ENCODE measurements at places on chromosomes 6 and 20.

GRCh38 chr6:108730635-108731515 is 117.3 kb upstream of the ARMC2 start:
- DNase-seq: no peak

DNA sequence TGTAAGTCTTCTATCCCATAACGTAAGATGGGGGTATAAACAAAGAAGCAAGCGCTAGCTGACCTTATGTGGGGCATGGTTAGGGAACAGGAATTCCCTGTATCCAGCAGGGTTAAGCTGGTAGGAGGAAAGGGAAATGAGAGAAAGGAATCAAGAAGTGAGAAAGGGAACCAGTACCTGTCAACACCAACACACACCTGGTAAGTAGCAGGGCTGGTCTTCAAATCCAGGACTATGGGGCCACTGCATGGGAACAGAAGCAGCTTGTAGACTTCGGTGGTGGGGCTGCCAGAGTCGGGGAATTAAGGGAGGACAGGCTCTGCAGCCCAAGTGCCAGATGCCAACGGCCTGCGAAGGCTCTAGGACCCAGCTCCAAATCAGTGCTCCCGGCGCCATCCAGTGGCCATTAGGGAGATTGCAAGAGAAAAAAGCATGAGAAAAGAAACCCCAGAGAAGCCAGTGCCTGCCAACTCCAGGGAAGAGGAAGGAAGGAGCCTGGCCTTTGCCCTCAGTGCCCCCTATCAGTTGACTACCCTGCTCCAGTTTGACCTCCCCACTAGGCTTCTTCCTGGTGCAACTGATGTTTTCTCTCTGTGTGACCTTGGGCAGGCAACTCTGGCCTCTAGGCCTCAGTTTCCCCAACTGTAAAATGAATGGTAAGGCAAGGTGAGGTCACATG is 15.8 kb upstream of the RBPJL start:
- peak; percentile 38 for DNase-seq

- no peak for DNase-seq
These were observed 6.1 kb upstream of the NANP start for GRCh38 chr20:25629816-25630499.

DNA sequence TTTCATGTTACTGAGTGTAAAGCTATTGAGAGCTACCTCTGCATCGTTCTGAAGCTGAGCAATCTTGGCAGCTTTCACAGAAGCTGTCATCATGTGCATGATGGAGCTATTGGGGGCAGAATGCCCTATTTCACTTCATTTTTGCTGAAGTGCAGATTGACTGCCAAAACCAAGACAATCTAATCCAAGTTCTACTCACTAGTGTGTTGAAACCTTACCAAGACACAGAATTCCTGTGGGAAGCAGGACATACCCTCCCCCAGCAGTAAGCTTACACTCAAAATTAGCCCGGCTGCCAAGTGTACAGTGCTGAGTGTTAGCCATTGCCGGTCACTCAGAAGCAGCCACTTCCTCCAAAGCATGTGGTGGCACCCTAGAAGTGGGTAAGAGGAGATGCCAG is 177.3 kb upstream of the TENT5A start:
- DNase-seq: no peak

- no peak for DNase-seq
These were observed 145.9 kb downstream of the SYCP2 start for GRCh38 chr20:59787538-59787890.

DNA sequence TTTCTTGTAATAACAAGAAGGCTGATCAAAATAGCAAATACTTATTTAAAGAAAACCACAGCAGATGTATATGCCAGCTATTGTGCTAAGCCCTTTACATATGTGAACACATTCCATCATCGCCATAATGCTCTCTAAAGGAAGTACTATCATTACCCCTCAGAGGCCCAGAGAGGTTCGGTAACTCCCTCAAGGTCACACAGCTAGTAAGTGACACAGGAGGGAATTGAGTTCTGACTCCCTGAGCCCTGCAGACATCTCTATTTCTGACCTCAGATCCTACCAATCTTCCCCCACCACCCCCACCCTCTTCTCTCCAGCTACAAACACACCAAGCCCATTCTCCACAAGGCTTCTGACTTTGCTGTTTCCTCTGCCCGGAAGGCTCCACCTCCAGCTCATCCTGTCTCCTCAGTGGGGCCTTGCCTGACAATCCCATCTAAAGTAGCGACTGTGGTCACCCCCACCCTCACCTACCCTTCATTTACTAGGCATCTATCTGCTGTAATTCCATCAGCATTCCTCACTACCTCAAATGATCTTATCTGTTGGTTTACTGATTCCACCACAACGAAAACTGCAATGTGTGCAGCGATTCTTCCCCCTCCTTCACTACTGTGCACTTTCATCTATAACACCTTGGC is 234.5 kb downstream of the LRFN2 start:
- DNase-seq: no peak

- DNase-seq: no peak
These were observed 15.8 kb downstream of the AARS2 start for GRCh38 chr6:44297063-44298038.

DNA sequence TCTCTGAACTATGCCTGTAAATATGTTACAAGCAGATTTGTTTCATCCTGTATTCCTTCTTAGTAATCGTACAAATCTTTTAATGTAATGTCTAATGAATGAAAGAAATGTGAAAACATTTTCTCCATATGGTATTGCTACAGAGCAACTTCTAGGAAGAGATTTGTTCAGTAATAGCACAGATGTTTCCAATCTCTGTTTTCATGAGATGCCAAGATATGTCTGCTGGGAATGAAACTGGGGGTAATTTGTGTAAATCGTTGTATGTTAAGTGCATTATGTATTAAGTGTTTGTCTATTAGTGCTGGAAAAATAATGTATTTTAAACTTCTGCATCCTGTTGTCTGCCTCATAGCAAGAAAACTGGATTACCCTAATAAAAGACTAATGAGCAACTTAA is 722.2 kb upstream of the EYS start:
- no peak for DNase-seq

- no peak for DNase-seq
These were observed 11.9 kb downstream of the PCMT1 start for GRCh38 chr6:149761438-149761837.

DNA sequence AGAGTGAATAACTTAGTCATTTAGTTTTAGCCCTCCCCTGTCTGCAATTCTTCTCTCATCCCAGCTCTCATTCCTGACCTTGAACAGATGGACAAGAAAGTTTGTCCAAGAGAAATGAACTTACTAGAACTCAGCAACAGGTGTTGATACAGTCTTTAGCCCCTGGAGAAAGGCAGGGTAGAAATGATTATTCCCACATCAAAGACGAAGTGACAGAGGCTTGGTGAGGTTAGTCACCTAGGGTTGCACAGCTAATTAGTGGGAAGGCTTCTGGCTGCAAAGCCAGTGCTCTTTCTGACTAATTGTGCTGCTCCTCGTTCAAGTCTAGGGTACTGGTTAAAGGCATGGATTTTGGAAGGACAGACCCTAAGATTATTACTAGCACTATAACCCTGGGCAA is 4.5 kb downstream of the ZDHHC14 start:
- no peak for DNase-seq

GRCh38 chr6:53828215-53828614 is 33.4 kb downstream of the LRRC1 start:
- DNase-seq: no peak

GRCh38 chr6:124371974-124372475 is 568.4 kb downstream of the NKAIN2 start:
- no peak for DNase-seq

- DNase-seq: no peak
These were observed 38.6 kb downstream of the GHRH start for GRCh38 chr20:37223053-37223452.

DNA sequence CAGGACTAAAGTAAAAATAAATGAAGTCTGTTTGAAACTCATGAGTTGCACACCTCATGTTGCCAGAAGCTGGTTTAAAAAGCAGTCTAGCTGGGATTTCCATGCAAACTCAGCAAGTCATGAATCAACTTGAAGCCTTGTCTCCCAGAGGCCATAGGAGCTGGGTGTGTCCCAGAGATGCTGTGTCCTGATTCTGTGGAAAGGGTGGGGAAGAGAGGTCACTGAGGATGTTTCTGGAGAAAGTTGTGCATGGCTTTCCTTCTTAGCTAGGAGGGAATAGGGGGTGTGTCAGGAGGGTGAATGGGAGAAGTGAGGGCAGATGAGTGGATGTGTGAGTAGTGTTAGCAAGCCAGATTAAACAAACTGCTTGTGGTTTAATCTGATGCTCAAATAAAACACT is 111.3 kb downstream of the ADAT2 start:
- DNase-seq: no peak

GRCh38 chr6:14085176-14085787 is 32.3 kb upstream of the CD83 start:
- DNase-seq: no peak

GRCh38 chr20:20930500-20930899 is 175.7 kb downstream of the LINC00237 start:
- DNase-seq: no peak

GRCh38 chr6:25652007-25652515 is at the start of gene SCGN:
Gene SCGN (plus strand): TSS chr6:25652215. CDS start chr6:25652404, 189 bp downstream.
- no peak for DNase-seq

- no peak for DNase-seq
These were observed 20.4 kb downstream of the EPB41L2 start for GRCh38 chr6:131042664-131043063.

DNA sequence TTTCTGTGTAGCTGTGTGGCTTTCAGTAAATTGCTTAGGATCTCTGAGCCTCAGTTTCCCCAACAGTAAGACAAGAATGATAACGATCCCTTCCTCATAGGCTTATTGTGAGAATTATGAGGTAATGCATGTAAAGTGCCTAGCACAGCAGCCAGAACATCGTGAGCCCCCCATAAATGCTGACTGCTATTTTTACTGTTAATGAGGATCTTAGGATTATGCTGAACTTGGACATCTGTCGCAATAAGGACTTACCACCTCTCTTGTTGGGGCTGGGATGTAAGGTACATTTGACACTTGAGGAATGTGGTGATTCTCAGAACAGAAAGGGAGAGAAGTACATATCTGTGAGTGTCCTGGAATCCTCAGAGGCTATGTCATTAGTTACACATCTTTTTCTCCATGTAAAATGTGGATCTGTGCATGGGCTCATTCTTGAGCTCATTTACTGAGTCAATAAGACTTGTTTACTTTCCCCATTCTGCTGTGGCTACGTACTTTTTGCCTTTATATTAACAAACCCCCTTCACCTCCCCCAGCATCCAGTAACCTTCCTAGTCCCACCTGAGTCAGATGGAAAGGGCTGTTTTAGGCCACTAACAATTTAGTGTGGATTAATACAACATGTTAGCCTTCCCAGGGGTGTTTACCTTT is 64.4 kb upstream of the PLEKHG1 start:
- no peak for DNase-seq

DNA sequence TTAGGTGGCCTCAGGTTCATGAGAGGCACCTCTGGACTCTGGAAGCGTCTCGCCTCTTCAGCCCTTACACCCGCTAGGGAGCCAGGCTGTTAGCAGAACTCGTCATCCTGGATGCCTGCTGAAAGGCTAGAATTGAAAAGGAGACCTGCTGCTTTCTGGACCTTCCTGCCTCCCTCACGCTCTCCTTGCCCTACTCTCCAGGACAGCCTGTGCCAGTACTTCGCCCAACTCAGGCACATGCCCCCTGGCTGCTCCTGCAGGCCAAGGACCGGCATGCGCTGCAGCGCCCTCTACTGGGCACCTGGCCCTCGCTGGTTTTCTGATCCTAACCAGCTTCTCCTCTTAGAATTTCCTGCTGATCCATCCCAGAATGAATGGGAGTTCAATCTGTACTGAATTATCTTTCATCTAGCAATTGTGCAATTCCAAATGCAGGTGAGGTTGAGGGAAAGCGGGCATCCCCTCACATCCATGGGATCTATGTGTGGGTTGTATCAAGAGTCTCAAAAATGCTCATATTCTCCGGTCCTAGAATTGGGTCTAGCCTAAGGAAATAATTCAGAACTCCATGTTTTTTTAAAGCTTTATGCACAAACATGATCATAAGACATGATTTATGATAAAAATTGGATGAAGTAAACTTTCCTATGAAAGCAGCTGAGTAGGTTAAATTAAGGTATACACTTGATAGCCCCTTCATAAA is 78.0 kb downstream of the PTPN1 start:
- peak; percentile 37 for DNase-seq

GRCh38 chr6:163786995-163787671 is 372.6 kb downstream of the QKI start:
- no peak for DNase-seq

- DNase-seq: no peak
These were observed 12.8 kb downstream of the NPEPL1 start for GRCh38 chr20:58705208-58705926.

DNA sequence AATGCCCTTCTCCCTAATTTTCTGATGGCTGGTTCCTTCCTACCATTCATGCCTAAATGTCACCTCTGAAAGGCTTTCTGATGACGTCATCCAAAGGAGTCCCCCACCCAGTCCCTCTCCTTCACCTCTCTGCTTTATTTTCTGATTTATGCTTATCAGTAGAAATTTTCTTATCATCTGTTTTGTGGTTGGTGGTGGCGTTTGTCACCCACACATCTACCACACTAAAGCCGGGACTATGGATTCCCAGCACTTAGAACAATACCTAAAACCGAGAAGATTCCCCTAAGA is 9.0 kb downstream of the CNKSR3 start:
- DNase-seq: no peak

GRCh38 chr6:125489579-125490285 is 188.0 kb upstream of the HDDC2 start:
- DNase-seq: no peak

DNA sequence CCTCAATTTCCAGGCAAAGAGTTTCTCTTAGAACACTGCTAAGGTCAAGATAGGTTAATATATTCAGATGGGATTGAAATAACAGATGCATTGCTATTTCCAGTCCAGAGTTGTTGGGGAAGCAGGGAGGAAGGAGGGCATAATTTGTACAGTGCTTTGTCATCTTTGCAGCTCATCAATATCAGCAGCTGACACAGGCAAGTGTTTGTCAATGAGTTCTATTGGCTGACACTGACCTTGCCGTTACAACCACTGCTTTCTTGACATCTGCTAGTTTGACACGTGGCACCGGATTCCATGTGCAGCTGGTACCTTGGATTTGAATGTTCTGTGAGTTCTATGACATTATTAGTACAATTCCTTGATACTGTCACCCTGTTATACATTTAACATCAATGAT is 28.0 kb upstream of the MLIP start:
- no peak for DNase-seq

GRCh38 chr6:144935661-144936060 is 650.5 kb downstream of the UTRN start:
- DNase-seq: no peak

GRCh38 chr6:51620971-51621370 is 466.4 kb downstream of the PKHD1 start:
- DNase-seq: no peak

Data from caudate nucleus (tissue), 63 donors.